ENCODE measurements at places on chromosomes 3 and 15. TPM values are rescaled to one million over a fixed set of nuclear protein-coding genes. Genes with fewer than 3 reads are reported as not detected.

The SLC51B gene
- not detected for total RNA-seq

- no peaks in the 10 kb centered on the region for H3K4me1 ChIP-seq
- H3K36me3 ChIP-seq: no peaks in the 10 kb centered on the region
- H3K4me3 ChIP-seq: no peak overlapping the region
- H3K27ac ChIP-seq: no peak overlapping the region
- no peak for DNase-seq
These were observed 78.3 kb downstream of the EEFSEC start for GRCh38 chr3:128231606-128232005.

- peaks cover 10% of the 10 kb centered on the region for H3K27me3 ChIP-seq
- no peak overlapping the region for H3K27ac ChIP-seq
- no peaks in the 10 kb centered on the region for H3K4me1 ChIP-seq
- no peak overlapping the region for H3K4me3 ChIP-seq
These were observed 90.3 kb downstream of the CORO2B start for GRCh38 chr15:68668926-68669600.

- H3K36me3 ChIP-seq: no peaks in the 10 kb centered on the region
- no peak overlapping the region for H3K4me3 ChIP-seq
- peaks cover 1% of the 10 kb centered on the region for H3K27me3 ChIP-seq
- H3K27ac ChIP-seq: no peak overlapping the region
- H3K4me1 ChIP-seq: no peaks in the 10 kb centered on the region
- DNase-seq: no peak
These were observed 51.5 kb downstream of the ISG20 start for GRCh38 chr15:88690331-88690730.

DNA sequence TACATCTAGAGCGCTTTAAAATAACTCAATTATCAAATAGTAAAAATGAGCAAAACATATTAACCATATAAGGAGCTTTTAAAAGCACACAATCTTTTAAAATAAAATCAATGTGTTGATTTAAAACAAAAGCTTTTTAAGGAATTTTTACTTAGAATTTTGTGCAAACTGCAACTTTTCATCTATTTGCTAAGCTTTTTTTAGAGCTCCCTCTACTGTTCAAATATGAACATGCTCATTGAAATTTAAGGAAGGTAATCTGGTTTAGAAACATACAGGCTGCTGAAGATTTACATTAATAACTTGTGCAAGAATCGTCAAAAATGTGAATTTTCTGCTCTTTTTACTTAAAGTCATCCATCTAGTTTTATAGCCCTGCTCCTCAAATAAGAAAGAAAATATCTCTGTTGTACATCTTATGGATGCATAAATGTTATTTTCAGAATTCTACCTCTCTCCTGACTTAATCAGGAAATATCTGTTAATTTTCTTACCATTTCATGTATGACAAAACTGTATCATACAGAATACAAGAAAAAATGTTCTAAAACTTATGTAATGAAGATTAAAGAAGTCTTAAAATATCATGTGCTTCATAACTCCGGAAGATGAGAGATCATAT lies 469.4 kb upstream of the ROBO2 start:
- no peak for DNase-seq
- H3K27ac ChIP-seq: no peak overlapping the region
- H3K4me3 ChIP-seq: no peak overlapping the region
- H3K36me3 ChIP-seq: no peaks in the 10 kb centered on the region
- no peaks in the 10 kb centered on the region for H3K4me1 ChIP-seq

Measured in activated T-helper 1 cell treated with anti-CD3 and anti-CD28 coated beads, Interleukin-12 subunit alpha, Interleukin-12 subunit beta, Interleukin-2, Interleukin-4 antibody, amounts not matched to agents 30 ng/mL and 10 ng/mL and 1 ng/mL, durations not matched to agents 14 hours and 24 hours and 36 hours (primary cell).